ENCODE measurements at places on chromosomes 12 and 14. TPM values are rescaled to one million over a fixed set of nuclear protein-coding genes. Genes with fewer than 3 reads are reported as not detected.

PNN gene
- 42.6 TPM for total RNA-seq

STON2 gene
- total RNA-seq, result 25.1 TPM

DNA sequence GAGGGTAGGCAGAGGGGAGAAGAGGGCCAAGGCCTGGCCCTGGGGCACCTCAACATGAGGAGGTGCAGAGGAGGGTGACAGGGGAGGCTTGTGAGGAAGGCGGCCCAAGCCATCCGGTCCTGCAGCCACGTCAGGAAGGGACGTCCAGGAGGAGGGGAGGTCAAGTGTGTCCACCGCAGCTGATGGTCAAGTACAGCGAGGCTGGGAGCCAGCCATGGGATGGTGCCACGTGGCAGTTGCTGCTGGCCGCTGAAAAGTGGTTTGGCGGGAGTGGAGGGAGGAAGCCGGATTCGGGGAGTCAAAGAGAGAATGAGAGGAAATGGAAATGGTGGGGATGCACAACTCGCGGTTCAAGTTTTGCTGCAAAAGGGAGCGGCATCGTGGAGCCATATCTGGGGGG, 41.2 kb downstream of the PRIMA1 start:
- DNase-seq, result no peak

- DNase-seq, result no peak
Observed at GRCh38 chr14:104873380-104874055, 8.4 kb downstream of the CEP170B start.

- no peak for DNase-seq
Observed at GRCh38 chr14:65281991-65282895, 130.3 kb upstream of the FUT8 start.

- DNase-seq, result no peak
Observed at GRCh38 chr14:77867476-77867875, 67.6 kb downstream of the ADCK1 start.

DNA sequence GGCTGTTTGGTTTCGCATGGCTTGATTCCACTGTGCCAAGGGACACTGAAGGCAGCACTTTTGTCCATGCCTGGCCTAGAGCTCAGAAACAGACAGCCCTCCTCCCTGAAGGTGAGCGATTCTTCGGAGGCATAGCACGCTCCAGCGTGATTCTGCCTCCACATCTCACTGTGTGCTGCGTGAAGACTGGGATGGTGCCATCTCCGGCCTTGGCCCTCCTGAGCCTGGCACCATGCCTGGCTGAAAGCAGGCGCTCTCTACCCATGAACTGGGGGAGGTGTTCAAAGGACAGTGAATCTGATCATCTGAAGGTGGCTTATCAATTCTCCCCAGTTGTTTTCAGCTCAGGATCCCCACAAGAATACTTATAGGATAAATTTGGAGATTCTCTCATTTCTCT, 187.4 kb downstream of the TTC7B start:
- no peak for DNase-seq

- no peak for DNase-seq
Observed at GRCh38 chr12:55850893-55851292, 8.2 kb upstream of the MMP19 start.

DNA sequence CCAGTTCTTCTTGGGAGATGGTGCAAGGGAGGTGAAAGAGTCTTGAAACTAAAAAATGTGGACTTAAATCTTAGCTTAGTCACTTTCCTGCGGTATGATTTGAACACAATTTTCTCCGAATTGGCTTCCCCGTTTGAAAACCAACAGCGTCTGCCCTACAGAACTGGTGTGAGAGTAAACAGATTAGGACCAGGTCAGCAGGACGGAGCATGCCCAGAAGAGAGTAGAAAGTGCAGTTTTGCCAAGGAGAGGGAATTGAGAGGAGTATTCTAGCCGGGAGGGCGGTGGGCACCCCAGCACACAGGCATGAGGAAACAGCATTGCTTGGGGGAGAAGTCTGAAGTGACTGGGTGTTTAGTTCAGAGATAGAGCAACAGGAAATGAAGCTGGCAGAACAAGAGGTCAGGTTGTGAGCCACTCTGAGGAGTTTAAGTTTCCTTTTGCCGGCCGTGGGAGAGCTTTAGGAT, 927.1 kb downstream of the VRK1 start:
- DNase-seq, result no peak

NKX2-1 gene
- not detected for total RNA-seq

DNA sequence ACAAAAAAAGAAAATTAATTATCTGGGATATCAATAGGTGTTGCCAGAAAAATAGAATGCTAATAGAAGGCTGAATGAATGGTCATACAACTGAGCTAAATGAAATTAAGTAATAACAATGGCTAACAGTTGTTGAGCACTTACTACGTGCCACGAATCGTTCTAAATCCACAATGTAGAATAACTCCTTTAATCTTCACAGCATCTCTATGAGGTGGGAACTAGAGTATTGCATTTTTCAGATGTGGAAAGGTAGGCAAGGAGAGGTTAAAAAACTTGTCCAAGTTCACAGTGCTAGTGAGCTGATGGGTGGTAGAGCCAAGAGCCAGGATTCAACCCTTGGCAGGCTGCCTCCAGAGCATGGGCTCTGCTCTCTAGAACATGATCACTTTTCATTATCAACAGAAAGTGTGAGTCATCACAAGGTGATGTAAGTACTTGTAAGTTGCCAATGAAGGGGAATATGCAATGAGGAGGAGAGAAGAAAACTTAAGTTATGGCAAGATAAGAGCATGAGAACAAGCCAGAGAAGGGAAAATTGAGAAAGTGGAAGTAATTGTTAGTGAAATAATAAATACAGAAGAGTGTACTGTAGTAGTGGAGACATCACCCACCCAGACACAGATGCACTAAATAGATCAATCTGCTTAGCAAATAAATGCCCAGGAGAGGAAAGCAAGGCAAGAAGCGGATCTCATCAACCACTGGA, 122.1 kb downstream of the PRKD1 start:
- DNase-seq, result peak; percentile 87

All from posterior vena cava (tissue), 2 donors.